ENCODE measurements at places on chromosomes 13 and 19. TPM values are rescaled to one million over a fixed set of nuclear protein-coding genes. Genes with fewer than 3 reads are reported as not detected.

LRRC25 gene
- total RNA-seq = not detected

MBD3L5 gene
- total RNA-seq = not detected

ZNF728 gene
- total RNA-seq = not detected

RFXAP gene
- total RNA-seq = 1.7 TPM

NANOS2 gene
- not detected for total RNA-seq

GPC5 gene
- 0.07 TPM for total RNA-seq

LILRA1 gene
- not detected for total RNA-seq

All from NCI-H460 (cell line).